GM12878 (cell line): ENCODE measurements at places on chromosomes 7 and 10. TPM values are rescaled to one million over a fixed set of nuclear protein-coding genes. Genes with fewer than 3 reads are reported as not detected.

COL1A2 gene
- 2.1 and 2.5 TPM in 2 replicates for total RNA-seq

HTR5A gene
- not detected in 2 replicates for total RNA-seq

ZFAND2A gene
- total RNA-seq: 14.8 and 16.7 TPM in 2 replicates

HOXA9 gene
- total RNA-seq: not detected in 2 replicates

EVX1 gene
- total RNA-seq: not detected in 2 replicates

CALHM1 gene
- total RNA-seq: 0.31 and 0.40 TPM in 2 replicates

MOGAT3 gene
- not detected in 2 replicates for total RNA-seq

PRLHR gene
- total RNA-seq: not detected in 2 replicates

AZGP1 gene
- 0.64 and 1.1 TPM in 2 replicates for total RNA-seq

POM121L12 gene
- total RNA-seq: not detected in 2 replicates

CFAP69 gene
- total RNA-seq: 0.33 and 1.1 TPM in 2 replicates

ACTA2 gene
- total RNA-seq: 38.4 and 39.2 TPM in 2 replicates

ZP3 gene
- total RNA-seq: 2.2 and 3.0 TPM in 2 replicates

TMEM229A gene
- not detected in 2 replicates for total RNA-seq

VSTM4 gene
- 0.08 TPM in 1 of 2 replicates, not detected in the other for total RNA-seq

SLC26A5 gene
- total RNA-seq: not detected in 2 replicates

DDX50 gene
- total RNA-seq: 38.8 and 39.1 TPM in 2 replicates

DYNC1I1 gene
- total RNA-seq: 0.32 TPM in 1 of 2 replicates, not detected in the other

BMPER gene
- not detected in 2 replicates for total RNA-seq

MLXIPL gene
- total RNA-seq: 0.21 and 0.69 TPM in 2 replicates

PHKG1 gene
- total RNA-seq: 0.64 and 0.82 TPM in 2 replicates

IFIT1B gene
- not detected in 2 replicates for total RNA-seq

TRIM24 gene
- 17.1 and 17.8 TPM in 2 replicates for total RNA-seq

TMEM225B gene
- total RNA-seq: 0.26 and 0.45 TPM in 2 replicates

GPR22 gene
- not detected in 2 replicates for total RNA-seq

PIP gene
- not detected in 2 replicates for total RNA-seq

FAM131B gene
- total RNA-seq: 0.05 and 0.13 TPM in 2 replicates

COPS6 gene
- 75.2 and 79.6 TPM in 2 replicates for total RNA-seq

NAMPT gene
- 97.0 and 102 TPM in 2 replicates for total RNA-seq

PRKCQ gene
- total RNA-seq: 0.93 and 0.97 TPM in 2 replicates

GSAP gene
- total RNA-seq: 17.4 and 24.1 TPM in 2 replicates

SUN3 gene
- not detected in 2 replicates for total RNA-seq

GSTO2 gene
- 0.26 and 0.48 TPM in 2 replicates for total RNA-seq

MYOZ1 gene
- total RNA-seq: 0.66 and 0.67 TPM in 2 replicates

AP1S1 gene
- total RNA-seq: 58.5 and 63.5 TPM in 2 replicates

VIPR2 gene
- not detected in 2 replicates for total RNA-seq

MRPS24 gene
- total RNA-seq: 123 and 127 TPM in 2 replicates
